ENCODE measurements at places on chromosomes 3 and 15.

DNA sequence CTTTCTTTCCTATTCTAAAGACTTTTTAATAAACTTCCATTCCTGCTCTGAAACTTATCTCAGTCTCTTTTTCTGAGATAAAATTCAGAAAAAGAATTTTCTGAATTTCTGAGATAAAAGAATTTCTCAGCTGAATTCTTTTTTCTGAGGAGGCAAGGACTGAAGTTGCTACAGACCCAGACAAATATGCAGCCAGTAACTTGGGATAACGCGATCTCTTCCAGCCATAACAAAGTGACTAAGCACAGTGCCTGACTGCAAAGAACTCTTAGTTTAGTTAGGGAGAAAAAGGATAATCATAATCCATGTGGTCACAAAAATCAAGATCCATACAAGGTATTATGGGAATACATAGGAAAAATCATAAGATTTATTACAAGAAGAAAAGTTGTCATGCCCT lies 222.0 kb upstream of the GAP43 start:
- DNase-seq = no peak

- no peak for DNase-seq
Observed at GRCh38 chr3:126373146-126373613, 16.0 kb upstream of the KLF15 start.

- no peak for DNase-seq
Observed at GRCh38 chr3:136931606-136932005, 26.2 kb upstream of the IL20RB start.

- DNase-seq = no peak
Observed at GRCh38 chr3:44954962-44955361, 21.0 kb downstream of the ZDHHC3 start.

Measured in cerebellar cortex (tissue), 1 donor.